ENCODE measurements at places on chromosomes 6 and 20. TPM values are rescaled to one million over a fixed set of nuclear protein-coding genes. Genes with fewer than 3 reads are reported as not detected.

Gene LCA5
- total RNA-seq, result 4.9 TPM

Gene BPI
- total RNA-seq, result not detected

Gene HSPA1L
- total RNA-seq, result 0.85 TPM

Gene SLC13A3
- total RNA-seq, result 0.05 TPM

DNA sequence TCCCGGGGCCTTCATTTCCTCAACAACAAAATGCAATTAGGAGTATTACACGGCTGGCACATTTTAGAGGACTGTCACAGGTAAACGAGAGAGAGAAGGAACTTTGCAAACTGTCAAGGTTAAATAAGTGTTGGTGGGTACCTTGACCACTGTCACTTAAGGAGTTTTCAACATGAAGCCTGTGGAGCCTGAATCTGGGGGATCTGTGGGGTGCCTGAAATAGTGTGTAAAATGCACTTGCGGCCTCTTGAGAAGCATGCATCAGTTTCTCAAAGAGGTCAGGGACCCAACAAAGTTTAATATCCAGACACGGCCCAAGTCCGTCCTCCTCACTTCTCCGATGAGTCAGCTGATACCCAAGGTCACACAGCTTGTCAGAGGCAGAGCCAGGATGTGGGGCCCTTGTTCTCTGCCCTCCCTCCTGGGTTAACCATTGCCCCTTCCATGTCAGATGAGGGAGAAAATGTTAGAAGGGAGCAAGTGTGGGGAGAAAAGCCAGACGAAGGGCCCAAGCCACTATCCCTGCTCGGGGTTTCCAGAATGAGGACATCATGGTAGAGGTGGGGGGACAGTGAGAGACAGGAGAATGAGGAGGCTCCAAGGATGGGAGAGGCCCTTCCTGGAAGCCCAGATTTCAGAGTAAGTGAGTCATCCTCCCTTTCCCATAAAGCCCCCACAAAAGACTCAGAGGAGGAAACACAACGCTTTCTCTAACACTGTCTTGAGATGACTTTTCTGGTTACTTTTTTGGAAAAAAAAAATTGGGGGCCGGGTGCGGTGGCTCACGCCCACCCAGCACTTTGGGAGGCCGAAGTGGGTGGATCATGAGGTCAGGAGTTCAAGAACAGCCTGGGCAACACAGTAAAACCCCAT is 42.2 kb downstream of the C6orf132 start:
- DNase-seq, result peak; percentile 43

DNA sequence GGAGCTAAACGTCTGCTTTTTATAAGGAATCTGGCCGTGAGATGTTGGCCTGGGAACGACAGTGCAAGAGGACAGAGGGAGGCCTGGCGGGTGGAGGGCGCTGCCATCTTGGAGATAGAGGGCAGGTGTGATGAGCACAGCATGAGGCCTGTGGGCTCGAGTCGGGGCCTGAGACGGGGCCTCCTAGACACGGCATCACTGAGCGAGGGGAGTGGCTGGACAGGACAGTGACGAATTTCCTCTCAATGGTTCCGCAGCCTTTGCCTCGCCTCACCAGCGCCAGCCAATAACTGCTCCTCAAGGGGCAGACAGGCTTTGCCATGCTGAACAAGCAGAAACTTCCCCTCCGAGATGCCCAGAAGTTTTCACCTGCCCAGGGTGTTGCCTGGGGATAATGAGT is 376.7 kb downstream of the THBS2 start:
- no peak for DNase-seq

GRCh38 chr6:54053881-54054391 is 57.3 kb upstream of the MLIP start:
- DNase-seq, result peak; percentile 55

GRCh38 chr6:10136636-10137035 is 278.2 kb downstream of the TFAP2A start:
- DNase-seq, result no peak

GRCh38 chr6:148538261-148539190 is 195.9 kb downstream of the SASH1 start:
- DNase-seq, result no peak

DNA sequence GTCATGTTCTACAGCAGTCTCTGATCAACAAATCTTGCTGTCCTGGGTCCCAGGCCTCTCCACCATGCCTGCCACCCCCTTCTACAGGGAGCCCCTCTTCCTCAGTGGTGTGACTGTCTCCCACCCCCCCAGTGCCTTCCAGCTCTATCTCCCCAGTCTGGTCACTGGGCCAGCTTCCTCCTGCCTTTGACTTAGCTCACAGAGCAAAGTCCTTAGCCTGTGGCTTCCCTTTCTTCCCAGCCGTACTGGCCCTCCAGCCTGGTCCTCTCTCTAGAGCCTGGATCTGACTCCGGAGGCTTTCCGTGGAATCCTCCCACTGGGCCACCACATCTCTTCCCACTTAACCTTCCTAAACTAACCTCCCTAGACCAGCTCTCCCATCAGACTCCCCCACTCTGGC is 17.0 kb downstream of the MAPK13 start:
- no peak for DNase-seq

GRCh38 chr20:21232546-21233280 is 70.4 kb upstream of the XRN2 start:
- no peak for DNase-seq

DNA sequence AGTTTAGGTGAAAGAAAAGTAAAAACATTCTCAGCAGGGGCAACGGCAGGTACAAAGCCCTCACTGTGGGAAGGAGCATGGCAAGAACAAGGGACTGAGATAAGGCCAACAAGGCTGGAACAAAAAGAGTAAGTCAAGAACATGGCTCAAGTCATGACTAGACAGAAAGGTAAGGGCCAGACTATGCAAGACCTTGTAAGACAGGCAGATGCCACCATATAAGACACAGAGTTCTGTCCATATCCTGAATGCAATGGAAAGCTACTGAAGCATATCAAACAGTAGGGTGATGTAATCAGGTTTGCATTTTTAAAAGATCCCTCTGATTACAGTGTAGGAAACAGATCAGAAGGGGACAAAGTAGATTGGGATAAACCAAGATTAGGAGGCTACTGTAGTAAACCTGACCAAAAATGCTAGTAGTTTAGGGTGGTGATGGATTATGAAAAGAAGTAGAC is 5.5 kb downstream of the REV3L start:
- no peak for DNase-seq

DNA sequence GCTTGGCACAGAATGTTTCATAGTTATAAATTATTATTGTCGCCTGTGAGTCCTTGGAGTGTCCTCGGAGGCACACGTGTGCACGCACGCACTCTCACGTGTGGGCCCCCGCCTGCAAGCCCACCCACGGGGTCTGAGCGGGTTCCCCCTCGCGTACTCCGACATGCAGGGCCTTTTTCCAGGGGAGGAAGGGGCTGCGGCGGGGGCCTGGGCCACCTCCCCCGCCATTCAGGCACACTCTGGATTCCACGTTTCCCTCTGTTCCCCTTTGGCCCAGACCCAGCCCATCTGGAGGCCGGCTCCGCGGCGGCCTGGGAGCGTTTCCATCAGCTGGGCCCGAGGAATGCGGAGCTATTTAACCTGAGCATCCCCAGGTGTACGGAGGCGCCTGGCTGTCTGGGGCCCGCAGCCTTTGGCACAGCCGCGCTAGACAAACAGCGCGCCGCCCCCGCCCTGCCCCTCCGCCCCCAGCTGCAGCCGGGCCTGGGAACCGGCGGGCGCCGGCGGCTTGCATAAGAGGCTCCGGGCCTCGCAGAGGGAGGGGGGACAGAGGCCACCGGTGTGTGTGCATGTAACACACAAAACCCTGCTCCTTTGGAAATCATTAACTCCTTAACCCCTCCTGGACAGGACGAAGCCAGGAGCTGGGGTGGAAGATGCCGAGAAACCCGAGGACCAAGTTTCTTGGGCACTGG is 3.3 kb downstream of the ID1 start:
- peak; percentile 91 for DNase-seq

GRCh38 chr20:32477594-32478512 is 107.3 kb downstream of the NOL4L start:
- no peak for DNase-seq

- no peak for DNase-seq
Measured at GRCh38 chr6:150897400-150897943, 32.0 kb downstream of the MTHFD1L start.

DNA sequence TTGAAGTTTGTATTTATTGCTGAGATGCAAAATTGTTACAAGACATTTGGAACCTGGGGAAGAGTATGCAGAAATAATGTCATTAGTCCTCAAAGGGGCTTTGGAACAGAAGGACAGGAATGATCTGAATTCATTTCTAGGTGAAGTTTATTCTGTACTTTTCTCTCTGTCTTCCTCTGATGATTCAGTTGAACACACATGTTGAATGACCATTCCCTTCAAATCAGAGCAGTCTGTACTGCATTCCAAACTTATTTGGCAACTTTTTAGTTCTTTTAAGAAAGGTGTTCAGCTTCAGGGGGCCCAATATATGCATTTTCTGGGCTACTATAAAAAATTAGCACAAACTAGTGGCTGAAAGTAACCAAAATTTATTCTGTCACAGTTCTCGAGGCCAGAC is 213.9 kb upstream of the LAMP5 start:
- DNase-seq, result no peak

- no peak for DNase-seq
Measured at GRCh38 chr20:43752051-43752360, 25.2 kb upstream of the GTSF1L start.

Measured in dermis blood vessel endothelial cell (primary cell).